Thyroid gland (tissue), 4 donors: ENCODE measurements at places on chromosomes 7 and 10. TPM values are rescaled to one million over a fixed set of nuclear protein-coding genes. Genes with fewer than 3 reads are reported as not detected.

Gene AZGP1
- 3.5 TPM for total RNA-seq

Gene ACTR3C
- total RNA-seq = 11.7 TPM

Gene PAX4
- total RNA-seq = not detected

Gene PDGFA
- total RNA-seq = 14.7 TPM

Gene C7orf33
- total RNA-seq = not detected

Gene ADCY1
- 8.0 TPM for total RNA-seq

Gene CRPPA
- total RNA-seq = 2.7 TPM

Gene ASAH2
- total RNA-seq = 0.63 TPM
